ENCODE measurements at places on chromosomes 1 and 21.

- DNase-seq: no peak
These were observed 2.2 kb downstream of the RALGPS2 start for GRCh38 chr1:178727014-178727895.

DNA sequence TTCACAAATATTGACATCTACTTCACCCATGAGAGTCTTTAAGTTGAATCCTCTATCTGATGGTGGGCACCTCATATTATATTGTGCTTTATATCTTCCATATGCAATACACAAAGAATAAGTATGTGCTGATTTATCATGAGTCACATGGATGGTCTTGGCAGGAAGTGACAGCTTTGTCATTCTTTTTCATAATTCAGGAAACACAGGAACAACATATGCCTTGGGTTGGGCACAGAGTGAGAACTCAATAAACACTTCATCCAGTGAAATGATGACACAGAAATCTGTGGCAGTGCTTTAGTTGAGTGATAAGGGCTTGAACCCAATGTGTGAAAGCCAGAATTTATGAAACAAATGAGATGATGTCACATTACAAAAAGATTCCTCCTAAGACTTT lies 41.2 kb downstream of the GADD45A start:
- DNase-seq: peak; percentile 77

- no peak for DNase-seq
These were observed 29.5 kb upstream of the JUN start for GRCh38 chr1:58813361-58813760.

DNA sequence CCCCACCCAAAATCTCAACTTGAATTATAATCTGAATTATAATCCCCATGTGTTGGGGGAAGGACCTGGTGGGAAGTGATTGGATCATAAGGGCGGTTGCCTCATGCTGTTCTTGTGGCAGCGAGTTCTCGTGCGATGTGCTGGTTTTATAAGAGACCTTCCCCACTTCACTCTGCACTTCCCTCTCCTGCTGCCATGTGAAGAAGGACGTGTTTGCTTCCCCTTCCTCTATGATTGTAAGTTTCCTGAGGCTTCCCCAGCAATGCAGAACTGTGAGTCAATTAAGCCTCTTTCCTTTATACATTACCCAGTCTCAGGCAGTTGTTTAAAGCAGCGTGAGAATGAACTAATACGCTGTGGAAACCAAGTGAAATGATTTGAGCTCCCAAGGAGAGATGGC lies 48.0 kb upstream of the SOD1 start:
- DNase-seq: no peak

- no peak for DNase-seq
These were observed 11.2 kb upstream of the C2CD2 start for GRCh38 chr21:41965045-41965444.

GRCh38 chr1:205530116-205530515 lies 25.6 kb downstream of the CDK18 start:
- no peak for DNase-seq

GRCh38 chr1:235504122-235504493 lies at the start of gene B3GALNT2:
TSS of gene B3GALNT2 (minus strand) at chr1:235504452. CDS start at chr1:235504252, 200 bp downstream.
- no peak for DNase-seq

GRCh38 chr1:235156740-235157139 lies 4.3 kb downstream of the RBM34 start:
- no peak for DNase-seq

GRCh38 chr1:205434738-205435137 lies 12.9 kb upstream of the LEMD1 start:
- no peak for DNase-seq

- DNase-seq: peak; percentile 81
These were observed 17.9 kb upstream of the FMOD start for GRCh38 chr1:203368624-203369451.

DNA sequence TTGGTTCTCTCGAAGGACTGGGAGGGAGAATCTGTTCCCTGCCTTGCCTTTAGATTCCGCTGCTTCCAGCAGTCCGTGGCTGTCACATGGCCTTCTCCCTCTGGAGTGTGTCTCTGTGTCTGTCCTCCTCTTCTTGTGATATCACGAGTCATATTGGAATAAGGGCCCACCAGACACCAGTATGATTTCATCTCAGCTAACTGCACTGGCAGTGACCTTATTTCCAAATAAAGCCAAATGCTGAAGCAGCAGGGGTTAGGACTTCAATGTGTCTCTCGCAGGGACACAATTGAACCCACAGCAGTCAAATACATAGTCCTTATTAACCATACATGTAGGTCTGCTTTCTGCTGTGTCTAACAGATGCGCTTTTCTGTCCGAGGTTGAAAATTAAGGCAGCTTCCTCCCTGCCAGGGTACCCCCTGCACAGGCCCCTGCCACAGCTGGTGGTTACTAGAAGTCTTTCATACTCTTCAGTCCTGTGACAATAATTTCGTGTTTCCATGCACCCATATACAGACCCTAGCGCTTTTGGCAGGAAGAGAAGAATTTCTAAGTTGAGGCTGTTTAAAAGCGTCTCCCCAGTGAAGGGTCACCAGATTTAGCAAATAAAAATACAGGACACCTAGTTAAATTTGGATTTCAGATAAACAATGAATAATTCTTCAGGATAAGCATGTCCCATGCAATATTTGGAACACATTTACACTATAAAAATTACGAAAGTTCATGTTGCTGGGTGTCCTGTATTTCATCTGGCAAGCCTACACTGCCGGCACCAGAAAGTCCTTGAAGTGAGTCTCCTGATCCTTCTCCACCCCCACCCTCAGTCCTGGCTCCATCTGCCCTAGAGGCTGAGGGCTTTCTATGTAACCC lies 182.1 kb downstream of the ETS2 start:
- no peak for DNase-seq

- DNase-seq: peak; percentile 71
These were observed 2.8 kb downstream of the MYCL start for GRCh38 chr1:39898648-39899603.

- no peak for DNase-seq
These were observed 5.1 kb downstream of the LAMB3 start for GRCh38 chr1:209647156-209647555.

- DNase-seq: peak; percentile 27
These were observed 81.0 kb downstream of the DIRAS3 start for GRCh38 chr1:67969446-67969845.

DNA sequence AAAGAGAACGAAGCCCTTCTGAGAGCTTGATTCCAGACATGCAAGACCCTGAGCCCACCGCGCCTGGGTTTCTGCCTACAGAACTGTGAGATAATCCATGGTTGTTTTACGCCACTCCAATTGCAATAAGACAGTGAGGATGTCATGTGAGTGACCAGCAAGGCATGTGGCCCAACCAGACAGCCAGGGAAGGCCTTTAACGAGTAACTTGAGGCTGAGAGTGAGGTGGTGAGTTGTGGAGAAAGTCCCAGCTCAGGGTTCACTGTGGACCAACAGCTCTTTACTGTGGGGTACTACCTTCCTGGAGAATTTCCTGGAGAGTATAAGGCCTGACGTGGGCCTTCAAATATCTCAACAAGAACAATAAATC lies 153.9 kb downstream of the ETS2 start:
- peak; percentile 19 for DNase-seq

- DNase-seq: no peak
These were observed 104.0 kb upstream of the OLIG2 start for GRCh38 chr21:32921632-32922230.

GRCh38 chr1:228280961-228281591 lies 73.2 kb downstream of the OBSCN start:
- no peak for DNase-seq

DNA sequence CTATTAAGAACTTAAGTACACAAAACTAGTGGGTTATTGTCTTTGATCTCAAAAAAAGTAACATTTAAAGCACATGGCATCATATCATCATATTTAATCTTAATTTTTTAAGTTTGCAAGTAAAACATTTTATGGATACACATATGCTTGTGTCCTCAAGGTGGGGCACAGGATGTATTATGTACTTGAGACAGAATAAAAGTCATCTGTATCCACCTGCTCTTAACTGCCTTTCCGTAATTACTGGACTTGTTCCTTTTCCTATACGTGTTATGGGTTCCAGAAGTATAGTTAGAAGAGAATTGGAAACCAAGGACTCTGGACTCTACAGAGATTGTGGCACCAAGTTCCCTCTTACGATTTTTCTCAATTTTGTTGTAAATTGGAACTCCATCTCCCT lies 79.4 kb downstream of the FCRL5 start:
- no peak for DNase-seq

DNA sequence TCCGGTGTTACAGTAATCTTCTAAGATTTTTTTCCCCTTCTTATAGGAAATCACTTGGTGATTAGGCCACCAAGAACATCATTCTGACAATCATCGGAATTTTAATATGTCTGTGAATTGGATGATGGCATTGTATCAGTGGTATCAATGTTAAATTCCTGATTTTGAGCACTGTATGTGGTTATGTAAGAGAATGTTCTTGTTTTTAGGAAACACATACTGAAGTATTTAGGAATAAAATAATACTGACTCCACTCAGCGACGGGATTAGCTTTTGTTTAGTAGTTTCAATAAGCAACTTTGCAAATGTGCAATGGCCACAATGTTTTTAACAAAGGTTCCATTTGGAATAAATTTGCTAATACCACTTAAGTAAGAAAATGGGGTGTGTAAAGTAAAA lies 30.6 kb downstream of the COL6A1 start:
- no peak for DNase-seq

- DNase-seq: no peak
These were observed 63.2 kb downstream of the TTC3 start for GRCh38 chr21:37136261-37136660.

DNA sequence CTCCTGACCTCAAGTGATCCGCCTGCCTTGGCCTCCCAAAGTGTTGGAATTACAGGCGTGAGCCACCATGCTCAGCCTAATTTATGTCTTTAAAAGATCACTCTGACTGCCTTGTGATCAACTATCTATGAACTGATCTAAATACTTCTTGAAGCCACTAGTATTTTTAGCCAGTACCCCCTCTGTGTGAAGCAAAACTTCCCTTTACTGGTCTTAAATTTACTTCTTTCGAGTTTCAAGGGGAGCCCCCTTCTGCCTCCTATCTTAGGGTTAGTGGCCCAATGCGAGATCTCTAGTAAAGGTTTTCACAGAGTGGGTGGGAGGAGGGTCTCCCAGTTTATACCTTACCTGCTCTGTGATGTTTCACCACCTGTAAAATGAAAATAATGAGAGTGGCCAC lies 66.1 kb upstream of the RPL11 start:
- DNase-seq: no peak

- no peak for DNase-seq
These were observed 21.2 kb upstream of the MYOCOS start for GRCh38 chr1:171600862-171601261.

- DNase-seq: no peak
These were observed 4.7 kb downstream of the ZNF326 start for GRCh38 chr1:89999628-90000027.

DNA sequence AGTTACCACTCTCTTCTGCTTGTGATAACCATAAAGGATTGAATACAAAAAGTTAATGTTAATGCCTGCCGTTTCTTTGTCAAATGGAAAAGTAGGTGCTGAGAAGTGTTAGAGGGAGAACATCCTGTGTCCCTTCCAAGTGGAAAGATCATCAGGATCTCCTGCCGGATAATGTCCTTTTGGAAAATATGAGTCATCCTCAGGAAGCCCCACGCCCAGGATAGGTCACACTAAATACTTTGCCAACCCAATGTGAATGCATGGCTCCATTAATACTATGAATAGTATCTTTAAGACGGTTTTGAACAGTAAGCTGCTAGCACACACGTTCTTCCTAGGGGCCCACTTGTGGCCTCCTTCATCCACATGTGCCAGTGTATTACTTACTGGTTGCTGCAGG lies 279.5 kb downstream of the ZNF326 start:
- DNase-seq: no peak

DNA sequence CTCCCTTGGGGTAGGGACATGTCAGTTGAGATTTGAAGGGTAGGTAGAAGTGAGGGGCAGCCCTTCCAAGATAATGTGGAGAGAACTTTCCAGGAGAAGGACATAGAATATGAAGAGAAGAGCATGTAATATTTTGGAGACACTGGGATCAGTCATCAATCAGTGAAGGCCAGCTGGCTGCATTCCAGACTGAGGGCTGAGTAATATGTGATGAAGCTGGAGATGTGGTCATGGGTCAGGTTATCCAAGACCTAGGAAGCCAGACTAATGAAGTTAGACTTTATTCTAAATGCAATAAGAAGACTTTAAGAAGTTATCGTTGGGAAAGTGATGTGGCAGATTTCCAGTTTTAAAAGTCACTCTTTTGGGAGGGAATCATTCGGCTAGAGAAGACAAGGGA lies 262.0 kb downstream of the HMCN1 start:
- DNase-seq: peak; percentile 92

DNA sequence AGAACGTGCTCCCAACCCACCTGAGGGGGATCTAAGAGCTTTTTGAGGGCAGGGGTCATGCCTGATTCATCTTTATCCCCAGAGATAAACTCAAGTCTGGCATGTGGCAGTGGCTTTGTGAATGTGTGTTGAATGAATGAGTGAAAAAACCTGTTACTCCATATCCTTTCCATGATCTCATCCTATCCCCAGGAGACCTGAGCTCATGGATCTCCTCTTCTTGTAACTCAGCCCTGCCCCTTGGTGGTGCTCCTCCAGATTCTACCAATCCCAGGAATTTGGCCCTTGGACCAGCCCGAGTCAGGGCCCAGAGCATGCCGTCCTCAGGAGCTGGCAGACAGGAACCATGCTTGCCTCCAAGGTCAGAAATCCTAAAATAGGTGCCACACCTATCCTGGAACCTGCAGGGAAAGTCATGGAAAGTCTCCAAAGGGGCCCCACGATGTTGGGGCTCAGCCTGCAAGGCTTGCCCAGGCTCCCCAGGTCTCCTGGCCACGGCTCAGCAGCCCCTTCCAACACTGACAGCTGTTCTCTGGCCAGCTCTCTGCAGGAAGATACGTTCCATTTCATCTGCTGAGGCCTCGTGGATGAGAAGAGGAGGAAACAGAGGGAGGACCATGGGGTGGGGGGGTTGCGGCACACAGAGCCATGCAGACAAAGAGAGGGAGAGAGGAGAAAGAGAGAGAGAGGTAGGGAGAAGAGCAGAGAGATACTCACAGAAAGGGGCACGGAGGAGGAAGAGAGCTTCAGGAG lies 214.6 kb downstream of the TRABD2B start:
- DNase-seq: peak; percentile 37

- DNase-seq: peak; percentile 76
These were observed 107.0 kb downstream of the RHOU start for GRCh38 chr1:228842094-228842775.

DNA sequence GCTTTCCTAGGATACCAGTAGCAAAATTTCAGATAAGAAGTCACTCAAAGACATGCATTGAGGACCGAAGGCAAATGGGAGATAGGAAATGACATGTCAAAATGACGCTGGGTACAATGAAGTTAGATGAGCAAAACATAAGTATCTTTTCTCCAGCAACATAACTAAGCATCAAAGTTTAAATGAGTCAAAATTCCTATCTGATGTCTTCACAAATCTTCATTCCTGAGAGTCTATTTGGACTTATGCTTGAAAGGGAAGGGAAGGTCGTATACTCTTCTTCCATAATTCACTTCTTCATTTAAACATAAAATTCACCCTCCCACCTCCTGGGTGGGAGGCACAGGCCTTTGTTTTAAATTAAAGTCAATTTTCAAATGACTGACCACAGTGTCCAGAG lies 4.1 kb upstream of the TMEM81 start:
- DNase-seq: peak; percentile 47
